Esophagus squamous epithelium (tissue), 5 donors: ENCODE measurements at places on chromosomes 16 and 17.

- no peaks in the 10 kb centered on the region for H3K27me3 ChIP-seq
- no peak overlapping the region for H3K27ac ChIP-seq
- H3K4me3 ChIP-seq = no peak overlapping the region
- peaks cover 99% of the 10 kb centered on the region for H3K36me3 ChIP-seq
Measured at GRCh38 chr16:27768651-27769272, 218.8 kb downstream of the KATNIP start.

DNA sequence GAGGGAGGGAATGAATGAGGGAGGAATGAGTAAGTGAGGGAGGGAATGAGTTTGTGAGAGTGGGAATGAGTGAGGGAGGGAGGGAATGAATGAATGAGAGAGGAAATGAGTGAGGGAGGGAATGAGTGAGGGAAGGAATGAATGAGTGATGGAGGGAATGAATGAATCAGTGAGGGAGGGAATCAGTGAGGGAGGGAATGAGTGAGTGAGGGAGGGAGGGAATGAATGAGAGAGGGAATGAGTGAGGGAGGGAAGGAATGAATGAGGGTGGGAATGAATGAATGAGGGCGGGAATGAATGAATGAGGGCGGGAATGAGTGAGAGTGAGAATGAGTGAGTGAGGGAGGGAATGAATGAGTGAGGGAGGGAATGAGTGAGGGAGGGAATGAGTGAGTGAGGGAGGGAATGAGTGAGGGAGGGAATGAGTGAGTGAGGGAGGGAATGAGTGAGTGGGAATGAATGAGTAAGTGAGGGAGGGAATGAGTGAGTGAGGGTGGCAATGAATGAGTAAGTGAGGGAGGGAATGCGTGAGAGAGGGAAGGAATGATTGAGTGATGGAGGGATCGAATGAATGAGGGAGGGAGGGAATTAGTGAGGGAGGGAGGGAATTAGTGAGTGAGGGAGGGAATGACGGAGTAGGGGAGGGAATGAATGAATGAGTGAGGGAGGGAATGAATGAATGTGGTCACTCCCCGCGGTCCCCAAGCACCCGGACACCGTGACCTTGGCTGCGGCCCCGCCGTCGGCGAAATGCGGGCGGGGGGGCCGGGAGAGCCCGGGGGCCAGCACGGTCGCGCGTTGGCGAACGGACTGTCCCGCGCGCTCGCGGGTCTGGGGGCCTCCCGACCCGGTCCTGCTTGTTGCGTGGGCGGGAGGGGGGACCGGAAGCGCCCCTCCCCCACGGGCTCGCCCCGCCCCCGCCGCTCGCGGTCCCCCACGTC lies 1.1 kb upstream of the UBE2I start:
- H3K4me3 ChIP-seq = peak overlapping the region; percentile 68
- H3K27me3 ChIP-seq = no peaks in the 10 kb centered on the region
- no peaks in the 10 kb centered on the region for H3K36me3 ChIP-seq
- H3K27ac ChIP-seq = peak overlapping the region; percentile 99
- DNase-seq = no peak

- H3K36me3 ChIP-seq = peaks cover 38% of the 10 kb centered on the region
- no peak overlapping the region for H3K4me3 ChIP-seq
- peaks cover 67% of the 10 kb centered on the region for H3K4me1 ChIP-seq
- no peak for DNase-seq
- H3K27me3 ChIP-seq = no peaks in the 10 kb centered on the region
Measured at GRCh38 chr17:38918129-38918913, 7.1 kb upstream of the LASP1NB start.

GRCh38 chr17:67759355-67760171 lies 41.8 kb downstream of the NOL11 start:
- no peak for DNase-seq
- no peaks in the 10 kb centered on the region for H3K36me3 ChIP-seq
- no peak overlapping the region for H3K27ac ChIP-seq
- H3K4me3 ChIP-seq = no peak overlapping the region
- H3K27me3 ChIP-seq = no peaks in the 10 kb centered on the region

- H3K4me3 ChIP-seq = peak overlapping the region; percentile 27
- H3K36me3 ChIP-seq = no peaks in the 10 kb centered on the region
- H3K27me3 ChIP-seq = no peaks in the 10 kb centered on the region
- peak overlapping the region; percentile 48 for H3K27ac ChIP-seq
- H3K4me1 ChIP-seq = no peaks in the 10 kb centered on the region
Measured at GRCh38 chr16:80900593-80900954, 96.2 kb upstream of the CDYL2 start.

DNA sequence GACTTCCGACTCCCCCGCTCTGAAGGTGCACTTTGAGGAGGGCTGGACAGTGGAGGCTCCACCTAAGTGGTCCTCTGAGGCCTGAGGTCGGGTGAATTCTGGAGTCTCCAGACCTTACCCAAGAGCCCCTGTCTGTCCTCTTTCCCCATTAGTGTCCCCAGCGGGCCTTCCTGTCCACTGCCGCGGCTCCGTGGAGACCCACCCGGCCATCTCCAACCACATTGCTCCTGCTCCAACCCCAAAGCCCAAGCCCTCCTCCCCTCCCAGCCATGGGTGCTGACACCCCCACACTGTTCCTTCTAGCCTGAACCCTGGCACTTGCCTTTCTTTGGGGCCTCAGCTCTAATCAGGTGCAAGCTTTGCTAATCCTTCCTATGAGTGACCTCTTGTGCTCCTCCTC lies 283.1 kb upstream of the TNRC6C start:
- H3K27me3 ChIP-seq = peaks cover 56% of the 10 kb centered on the region
- H3K27ac ChIP-seq = no peak overlapping the region
- no peak overlapping the region for H3K4me3 ChIP-seq
- no peaks in the 10 kb centered on the region for H3K4me1 ChIP-seq

- DNase-seq = no peak
- H3K27me3 ChIP-seq = no peaks in the 10 kb centered on the region
- no peaks in the 10 kb centered on the region for H3K36me3 ChIP-seq
- H3K27ac ChIP-seq = no peak overlapping the region
- no peak overlapping the region for H3K4me3 ChIP-seq
Measured at GRCh38 chr16:55338646-55339045, 14.6 kb downstream of the IRX6 start.
